A549 treated with Mapracorat at 1 μM for 4 hours (cell line): ENCODE measurements at places on chromosomes 12 and 14. TPM values are rescaled to one million over a fixed set of nuclear protein-coding genes. Genes with fewer than 3 reads are reported as not detected.

The ANO2 gene
- total RNA-seq: 0.05 to 0.22 TPM (median 0.16 TPM) in 3 of 5 replicates, not detected in the others

The PA2G4 gene
- 278 to 323 TPM (median 296 TPM) in 5 replicates for total RNA-seq

The KRT77 gene
- not detected in 5 replicates for total RNA-seq

The INHBE gene
- 0.05 to 0.09 TPM in 2 of 5 replicates, not detected in the others for total RNA-seq

The RNASE1 gene
- total RNA-seq: not detected in 5 replicates

The OR11H12 gene
- not detected in 5 replicates for total RNA-seq

The CLEC4D gene
- not detected in 5 replicates for total RNA-seq

The OASL gene
- 2.5 to 4.1 TPM (median 3.3 TPM) in 5 replicates for total RNA-seq

The GUCY2C gene
- not detected in 5 replicates for total RNA-seq

The DUSP6 gene
- total RNA-seq: 10.9 to 14.9 TPM (median 11.8 TPM) in 5 replicates

The RNASE4 gene
- 6.0 to 9.3 TPM (median 6.5 TPM) in 5 replicates for total RNA-seq

The TMEM52B gene
- total RNA-seq: 0.09 to 0.33 TPM (median 0.29 TPM) in 3 of 5 replicates, not detected in the others

The HELB gene
- total RNA-seq: 0.80 to 1.4 TPM (median 1.3 TPM) in 5 replicates

The LPCAT3 gene
- 25.5 to 29.9 TPM (median 29.1 TPM) in 5 replicates for total RNA-seq

The PRPH gene
- 1.5 to 1.9 TPM (median 1.7 TPM) in 5 replicates for total RNA-seq

The B3GNT4 gene
- total RNA-seq: 0.45 to 0.96 TPM (median 0.77 TPM) in 5 replicates

The TMEM229B gene
- 0.08 to 0.39 TPM (median 0.16 TPM) in 5 replicates for total RNA-seq

The AKT1 gene
- 82.5 to 118 TPM (median 104 TPM) in 5 replicates for total RNA-seq

The ADAM21 gene
- total RNA-seq: 0.06 TPM in 2 of 5 replicates, not detected in the others

The CLEC2A gene
- total RNA-seq: not detected in 5 replicates
